Stimulated activated CD4-positive, alpha-beta T cell treated with anti-CD3 and anti-CD28 coated beads, TNF-alpha, amount 100 ng/mL, for 1 hour (primary cell): ENCODE measurements at places on chromosomes 13 and 19.
A peak's percentile ranks its signal among the peaks of the same experiment; 100 is the strongest.

GRCh38 chr13:100707818-100708740, 33.5 kb upstream of the TMTC4 start:
- no peak for DNase-seq

DNA sequence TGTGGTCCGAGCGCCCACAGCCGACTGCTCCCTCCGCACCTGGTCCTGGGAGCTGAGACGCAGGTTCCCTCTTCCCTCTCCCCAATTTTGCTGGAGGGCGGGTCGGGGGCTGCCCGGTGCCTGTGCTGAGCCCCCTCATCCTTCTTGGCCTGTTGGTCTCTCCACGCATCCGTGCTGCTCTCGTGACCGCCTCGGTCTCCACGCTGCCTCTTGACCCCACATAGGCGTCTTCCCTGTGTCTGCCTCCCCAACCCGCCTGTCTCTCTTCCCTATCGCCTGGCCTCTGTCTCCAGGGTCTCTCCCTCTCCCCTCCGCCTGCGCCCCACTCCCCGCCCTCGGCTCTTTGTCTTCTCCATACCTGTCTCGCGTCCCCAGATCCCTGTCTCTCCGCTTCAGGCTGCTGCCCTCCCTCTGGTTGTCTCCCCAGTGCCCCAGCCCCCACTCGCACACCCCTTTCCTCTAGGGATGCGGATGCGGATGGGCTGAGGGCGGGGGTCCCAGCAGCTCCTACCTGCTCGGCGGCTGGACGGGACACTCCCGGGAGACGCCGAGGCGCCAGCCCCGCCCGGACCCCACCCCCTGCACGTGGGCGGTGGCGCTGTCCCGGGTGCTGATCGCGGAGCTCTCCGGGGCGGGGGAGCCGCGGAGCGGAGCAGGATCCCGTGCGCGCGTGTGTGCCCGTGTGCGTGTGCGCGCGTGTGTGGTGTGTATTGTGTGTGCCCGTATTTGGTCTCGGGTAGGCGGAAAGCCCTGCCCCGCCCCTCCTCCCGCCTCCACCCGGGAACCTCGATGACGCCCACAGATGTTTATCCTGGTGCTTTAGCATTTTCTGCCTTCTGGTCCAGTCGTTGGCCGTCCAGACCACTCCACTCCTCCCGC, at the start of gene SYT5:
Gene SYT5, minus strand, starts transcription at position 684 of the 879 bp plus-strand sequence. CDS start 1,248 bp downstream, outside the sequence.
- peak; percentile 68 for DNase-seq

DNA sequence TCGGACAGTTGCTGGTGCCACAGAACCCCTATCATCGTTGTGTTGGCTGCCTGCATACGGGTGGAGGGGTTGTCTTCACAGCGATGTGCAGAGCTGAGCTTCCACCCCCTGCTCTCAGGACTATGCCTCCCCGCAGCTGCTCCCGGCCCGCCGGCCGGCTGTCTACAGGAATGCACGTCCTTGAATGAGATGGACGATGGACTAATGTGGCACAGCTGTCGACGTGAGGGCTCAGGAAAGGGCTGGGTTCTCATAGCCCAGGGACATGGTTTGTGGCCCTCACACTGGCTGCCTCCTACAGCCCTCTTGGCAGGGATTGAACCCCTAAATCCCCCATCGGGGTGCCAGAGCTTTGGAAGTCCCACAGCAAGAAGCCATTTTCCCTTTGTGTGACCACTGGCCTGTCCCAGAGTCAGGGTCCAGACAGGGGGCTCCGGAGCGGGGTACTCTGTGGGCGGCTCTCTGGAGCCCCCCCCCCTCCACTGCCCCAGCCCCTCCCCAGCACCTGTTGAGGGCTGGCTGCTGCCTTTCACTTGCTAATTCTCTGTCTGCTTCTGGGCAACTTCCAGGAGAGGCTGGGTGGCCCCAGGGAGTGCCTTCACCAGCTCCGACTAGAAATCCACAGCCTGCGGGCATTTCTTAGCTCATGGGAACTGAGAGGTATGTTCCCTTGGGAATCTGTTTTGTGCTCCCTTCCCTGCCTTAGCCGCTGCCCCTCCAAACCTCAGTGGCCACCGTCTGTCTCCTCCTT, 40.2 kb downstream of the TSSK6 start:
- DNase-seq: no peak

DNA sequence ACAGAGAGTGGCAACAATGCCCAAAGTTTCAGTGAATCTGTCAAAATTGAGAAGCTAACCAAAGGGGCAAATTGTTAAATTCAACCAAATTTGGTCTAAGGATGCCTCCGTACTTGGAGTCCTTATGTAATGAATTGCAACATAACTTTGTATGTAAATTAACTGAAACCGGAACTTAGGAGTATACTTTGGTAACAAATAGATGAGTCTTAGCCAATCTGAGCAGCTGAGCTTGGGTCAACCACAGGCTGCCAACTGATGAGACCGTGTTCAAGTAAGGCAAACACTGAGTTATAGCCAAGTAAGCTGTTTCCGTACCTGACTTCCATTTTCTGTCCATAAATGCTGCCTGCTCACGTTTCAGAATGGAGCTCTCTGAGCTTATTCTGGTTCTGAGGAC, 5.3 kb downstream of the VWA8 start:
- no peak for DNase-seq

DNA sequence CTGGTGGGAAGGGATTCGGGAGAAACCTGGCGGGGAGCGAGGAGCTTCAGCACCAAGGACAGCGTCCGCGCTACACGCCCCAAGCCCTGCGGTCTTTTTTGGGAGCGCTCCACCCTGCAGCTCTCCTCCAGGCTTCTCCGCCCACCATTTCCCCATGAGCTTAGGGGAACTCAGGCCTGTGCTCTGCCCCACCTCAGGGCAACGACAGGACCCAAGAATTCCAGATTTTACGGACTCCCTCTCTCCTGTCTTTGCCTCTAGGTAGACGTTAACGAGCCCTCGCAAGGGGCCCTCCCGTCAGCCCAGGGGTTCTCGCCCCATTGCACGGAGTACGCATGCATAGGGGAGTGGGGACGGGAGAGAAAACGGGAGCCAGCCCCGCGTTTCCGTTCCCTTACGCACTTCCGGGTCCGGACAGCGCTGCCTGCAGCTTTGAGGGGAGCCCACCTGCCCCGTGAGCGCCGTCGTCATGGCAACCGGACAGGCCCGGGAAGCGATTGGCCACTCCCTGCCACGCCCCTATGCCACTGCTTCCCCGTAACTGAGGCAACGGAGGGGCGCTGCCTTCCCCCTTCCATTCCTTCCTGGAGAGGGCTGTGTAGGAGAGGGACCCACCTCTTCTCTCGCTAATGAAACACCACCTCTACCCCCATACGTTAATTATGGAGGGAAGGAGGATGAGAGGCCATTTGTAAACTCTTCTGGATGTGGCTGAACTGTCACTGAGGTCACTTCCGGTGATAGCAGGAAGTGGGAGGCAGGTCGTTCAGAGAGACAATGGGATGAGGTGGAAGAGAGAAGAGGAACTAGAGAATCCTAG, 20.8 kb downstream of the NOVA2 start:
- peak; percentile 22 for DNase-seq

DNA sequence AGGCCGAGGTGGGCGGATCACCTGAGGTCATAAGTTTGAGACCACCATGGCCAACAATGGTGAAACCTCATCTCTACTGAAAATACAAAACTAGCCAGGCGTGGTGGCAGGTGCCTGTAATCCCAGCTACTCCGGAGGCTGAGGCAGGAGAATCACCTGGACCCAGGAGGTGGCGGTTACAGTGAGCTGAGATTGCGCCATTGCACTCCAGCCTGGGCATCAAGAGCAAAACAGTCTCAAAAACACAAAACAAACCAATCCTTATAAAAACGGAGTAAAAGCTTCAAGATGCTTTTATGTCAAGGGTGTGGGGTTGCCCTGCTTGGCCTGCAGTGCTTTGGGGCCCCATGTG, 7.2 kb downstream of the ACP4 start:
- DNase-seq: no peak

- no peak for DNase-seq
These were observed 157.5 kb downstream of the DLEU7 start for GRCh38 chr13:50685956-50686355.

DNA sequence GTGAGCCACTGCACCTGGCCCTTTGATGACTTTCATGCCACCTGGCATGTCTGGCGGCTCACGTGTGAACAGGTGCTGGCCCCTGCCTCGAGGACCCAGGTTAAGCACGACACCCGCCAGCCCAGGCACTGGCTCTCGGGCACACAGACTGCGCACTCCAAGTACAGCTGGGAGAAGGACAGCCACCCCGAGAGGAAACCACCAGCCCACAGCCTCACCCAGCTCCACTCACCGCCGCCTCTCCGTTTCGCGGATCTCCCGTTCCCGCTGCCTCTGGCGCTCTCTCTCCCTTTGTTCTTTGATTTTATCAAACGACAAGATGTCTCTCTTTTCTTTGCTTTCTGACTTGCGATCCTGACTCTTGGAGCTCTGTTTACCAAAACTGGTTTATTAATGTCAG, 27.4 kb upstream of the TINCR start:
- no peak for DNase-seq

DNA sequence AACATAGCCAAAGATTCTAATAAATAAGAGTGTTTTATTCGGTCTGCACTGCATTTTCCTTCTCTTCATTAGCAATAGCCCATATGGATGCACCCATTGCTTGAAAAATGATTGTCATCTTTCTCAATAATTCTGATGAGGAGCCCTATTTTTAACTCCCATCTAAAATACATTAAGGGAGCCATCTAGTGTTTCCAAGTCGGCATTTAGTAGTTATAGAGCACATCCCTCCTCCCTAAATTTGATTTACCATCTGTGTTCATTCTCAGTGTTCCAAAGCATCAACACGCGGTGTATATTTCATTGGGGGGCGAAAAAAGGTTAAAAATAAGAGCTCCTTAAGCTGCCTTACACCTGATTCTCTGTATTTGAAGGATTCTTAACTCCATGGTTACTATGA, 119.2 kb upstream of the IPO5 start:
- no peak for DNase-seq

DNA sequence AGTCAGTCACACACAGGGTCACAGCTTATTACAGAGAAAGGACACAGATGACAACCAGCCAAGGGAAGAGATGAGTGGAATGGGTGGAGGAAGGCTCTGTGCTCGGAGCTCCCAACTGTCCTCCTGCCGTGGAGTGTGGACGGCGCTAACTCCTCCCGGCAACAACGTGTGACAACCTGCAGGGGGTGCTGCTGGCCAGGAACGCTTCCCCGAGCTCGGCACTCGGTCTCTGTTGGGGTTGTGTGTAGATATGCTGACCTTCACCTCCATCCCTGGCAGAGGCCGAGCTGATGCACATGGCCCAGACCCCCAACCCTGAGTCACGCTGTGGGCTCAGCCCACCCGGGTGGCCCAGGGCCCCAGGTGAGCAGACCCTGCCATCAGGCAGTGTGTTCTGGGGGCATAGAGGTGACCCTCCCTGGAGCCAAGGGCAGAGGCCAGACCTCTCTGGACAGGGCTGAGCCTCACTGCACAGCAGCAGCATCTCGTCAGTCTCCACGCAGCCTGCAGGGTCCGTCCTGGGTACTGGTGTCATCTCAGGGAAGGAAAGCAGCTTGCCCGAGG, 14.1 kb downstream of the ZNF444 start:
- no peak for DNase-seq

- DNase-seq: no peak
These were observed 49.0 kb downstream of the FREM2 start for GRCh38 chr13:38735665-38736440.

DNA sequence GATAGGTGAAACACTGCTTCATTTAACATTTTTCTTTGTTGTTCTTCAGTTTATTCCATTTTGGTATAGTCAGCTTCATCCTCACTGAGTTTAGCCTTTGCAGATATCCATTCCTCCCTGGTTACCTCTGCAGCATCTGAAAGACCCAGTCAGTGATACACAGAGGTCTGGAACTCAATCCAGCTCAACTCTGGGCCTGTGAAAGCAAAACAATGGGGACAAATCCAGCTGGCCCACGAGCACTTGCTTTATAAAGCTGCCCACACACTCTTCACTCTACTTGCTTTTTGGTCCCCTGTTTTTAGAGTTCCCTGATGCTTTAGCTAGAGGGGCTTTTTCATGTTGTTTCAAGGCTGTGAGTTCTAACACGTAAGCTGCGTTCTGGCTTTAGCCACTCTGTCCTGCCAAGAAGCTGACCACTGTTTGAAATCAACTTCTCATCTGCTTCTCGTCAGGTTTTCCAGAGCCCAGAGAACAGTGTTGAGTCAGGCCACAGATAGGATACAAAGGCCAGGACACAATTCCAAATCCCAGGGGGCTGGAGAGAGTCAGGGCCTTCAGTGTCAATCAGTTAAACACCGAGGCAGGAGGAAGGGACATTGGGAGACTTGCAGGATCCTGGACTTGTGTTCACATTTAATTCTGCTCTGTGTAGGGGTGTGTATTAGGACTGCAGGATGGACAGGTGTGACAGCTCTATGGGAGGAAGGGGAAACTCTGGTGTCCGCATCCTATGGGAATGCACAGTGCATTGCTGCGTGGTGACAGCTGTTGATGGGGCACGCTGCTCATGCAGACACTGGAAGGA, 83.5 kb upstream of the RNF113B start:
- no peak for DNase-seq

GRCh38 chr19:7831452-7831851, 1.4 kb downstream of the EVI5L start:
- DNase-seq: no peak

DNA sequence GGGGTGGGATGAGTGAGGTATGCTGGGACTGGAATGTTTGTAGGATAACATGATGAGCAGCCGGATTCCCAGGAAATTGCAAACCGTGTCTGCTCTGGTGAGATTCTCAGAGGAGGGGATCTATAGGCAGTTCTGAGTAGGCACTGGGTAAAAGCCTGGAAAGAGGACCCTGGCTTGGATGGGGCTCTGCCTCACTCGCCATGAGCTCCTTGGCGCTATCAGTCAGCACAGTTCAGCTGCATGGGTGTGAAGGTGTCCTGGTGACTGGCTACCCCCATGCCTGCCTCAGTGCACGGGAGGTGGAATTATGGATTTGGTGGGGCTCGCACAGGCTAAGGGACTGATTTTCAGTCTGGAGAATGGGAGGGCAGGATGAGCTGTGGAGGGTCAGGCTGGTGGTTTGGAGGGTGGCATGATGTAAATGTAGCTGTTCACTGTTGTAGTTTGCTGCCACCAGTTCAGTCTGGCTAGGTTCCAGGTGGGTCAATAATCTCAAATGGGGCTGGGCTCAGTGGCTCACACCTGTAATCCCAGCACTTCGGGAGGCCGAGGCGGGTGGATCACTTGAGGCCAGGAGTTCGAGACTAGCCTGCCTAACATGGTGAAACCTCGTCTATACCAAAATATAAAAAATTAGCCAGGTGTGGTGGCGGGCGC, 9.2 kb upstream of the ZNF627 start:
- DNase-seq: no peak

DNA sequence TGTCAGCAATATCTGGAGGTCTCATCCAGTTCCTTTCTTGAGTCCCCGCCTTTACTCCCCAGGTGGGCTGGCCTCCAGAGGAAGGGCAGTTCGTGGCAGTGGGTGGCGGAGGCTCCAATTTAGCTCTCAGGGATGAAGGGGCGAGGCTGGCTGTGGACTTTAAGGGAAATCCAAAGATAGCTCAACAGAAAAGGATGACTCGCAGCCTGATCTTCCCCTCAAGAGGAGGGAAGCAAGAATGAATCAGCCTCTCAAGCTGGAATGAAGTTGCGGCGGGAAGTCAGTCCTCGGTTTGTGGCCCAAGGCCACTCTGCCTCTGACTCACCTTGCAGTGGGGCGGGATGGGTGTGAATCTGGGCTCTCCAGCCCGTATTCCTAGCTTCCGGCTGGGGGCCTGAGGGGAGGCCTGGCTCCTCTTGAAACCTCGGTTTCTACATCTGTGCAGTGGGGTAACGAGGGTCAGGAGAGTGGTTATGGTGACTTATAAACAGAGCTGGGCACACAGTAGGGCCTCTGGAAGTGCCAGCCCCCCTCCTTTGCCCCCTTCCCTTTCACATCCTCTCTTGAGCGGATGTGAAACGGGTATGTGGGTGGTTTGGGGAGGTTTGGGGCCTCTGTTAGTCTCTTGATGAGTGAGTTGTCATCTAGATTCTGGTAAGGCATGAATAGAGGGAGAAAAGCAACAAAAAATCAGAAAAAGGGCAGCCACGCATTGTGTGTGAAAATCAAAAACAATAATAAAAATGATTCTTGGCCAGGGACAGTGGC, 10.5 kb upstream of the SMG9 start:
- peak; percentile 21 for DNase-seq
